ENCODE measurements at places on chromosomes 1 and 21.

- DNase-seq, result no peak
These were observed 75.0 kb upstream of the C8B start for GRCh38 chr1:57040811-57041210.

DNA sequence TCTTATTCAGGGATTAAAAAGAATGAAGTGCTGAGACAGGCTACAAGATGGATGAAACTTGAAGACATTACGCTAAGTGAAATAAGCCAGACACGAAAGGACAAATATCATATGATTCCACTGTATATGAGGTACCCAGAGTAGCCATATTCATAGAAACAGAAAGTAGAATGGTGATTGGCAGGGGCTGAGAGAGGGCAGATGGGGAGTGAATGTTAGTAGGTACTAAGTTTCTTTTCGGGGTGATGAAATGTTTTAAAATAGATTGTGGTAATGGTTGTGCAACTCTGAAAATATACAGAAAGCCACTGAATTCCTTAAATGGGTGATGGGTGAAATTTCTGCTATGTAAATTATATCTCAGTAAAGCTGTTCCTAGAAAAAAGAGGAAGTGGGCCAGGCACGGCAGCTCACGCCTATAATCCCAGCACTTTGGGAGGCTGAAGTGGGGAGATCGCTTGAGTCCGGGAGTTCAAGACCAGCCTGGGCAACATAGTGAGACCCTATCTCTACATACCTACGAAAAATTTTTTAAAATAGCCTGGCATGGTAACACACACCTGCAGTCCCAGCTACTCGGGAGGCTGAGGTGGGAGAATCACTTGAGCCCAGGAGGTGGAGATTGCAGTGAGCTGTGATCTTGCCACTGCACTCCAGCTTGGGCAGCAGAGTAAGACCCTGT, 15.9 kb downstream of the SLC27A3 start:
- DNase-seq, result peak; percentile 98

DNA sequence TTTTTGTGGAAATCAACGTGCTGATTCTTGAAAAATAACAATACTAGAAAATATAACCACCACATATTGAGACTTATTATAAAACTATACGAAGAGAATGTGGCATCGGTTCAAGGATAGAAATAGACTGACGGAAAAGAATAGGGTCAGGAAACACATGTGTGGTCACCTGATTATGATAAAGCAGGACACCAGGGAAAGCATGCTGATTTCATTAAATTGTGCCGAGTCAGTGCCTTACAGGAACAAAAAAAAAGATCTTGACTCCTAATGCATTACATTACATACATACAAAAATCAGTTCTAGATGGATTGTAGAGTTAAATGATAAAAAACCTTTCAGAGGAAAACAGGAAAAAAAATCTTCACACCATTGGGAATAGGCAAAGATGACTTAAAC, 43.5 kb upstream of the SERPINC1 start:
- DNase-seq, result peak; percentile 31

- peak; percentile 55 for DNase-seq
These were observed 1.5 kb downstream of the CSDE1 start for GRCh38 chr1:114756009-114756892.

GRCh38 chr1:57857809-57858208, 433.9 kb upstream of the DAB1 start:
- no peak for DNase-seq

GRCh38 chr21:35482933-35483662, 434.0 kb upstream of the RUNX1 start:
- DNase-seq, result no peak

DNA sequence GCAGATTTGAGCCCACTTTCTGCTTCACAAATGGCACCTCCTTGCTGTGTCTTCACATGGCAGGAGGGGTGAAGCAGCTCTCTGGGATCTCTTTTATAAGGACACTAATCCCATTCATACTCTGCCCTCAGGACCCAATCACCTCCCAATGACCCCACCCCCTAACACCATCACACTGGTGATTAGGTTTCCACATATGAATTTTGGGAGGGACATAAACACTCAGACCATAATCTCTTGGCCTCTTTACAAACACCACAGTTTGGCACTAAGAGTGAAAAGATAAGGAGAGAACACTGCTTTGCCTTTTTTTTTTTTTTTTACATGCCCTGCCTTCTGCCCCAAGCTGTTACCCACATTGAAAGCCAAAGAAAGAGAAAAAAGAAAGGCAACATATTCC, 166.2 kb upstream of the NFIA start:
- no peak for DNase-seq

- no peak for DNase-seq
These were observed 16.5 kb upstream of the ASAP3 start for GRCh38 chr1:23500466-23500865.

DNA sequence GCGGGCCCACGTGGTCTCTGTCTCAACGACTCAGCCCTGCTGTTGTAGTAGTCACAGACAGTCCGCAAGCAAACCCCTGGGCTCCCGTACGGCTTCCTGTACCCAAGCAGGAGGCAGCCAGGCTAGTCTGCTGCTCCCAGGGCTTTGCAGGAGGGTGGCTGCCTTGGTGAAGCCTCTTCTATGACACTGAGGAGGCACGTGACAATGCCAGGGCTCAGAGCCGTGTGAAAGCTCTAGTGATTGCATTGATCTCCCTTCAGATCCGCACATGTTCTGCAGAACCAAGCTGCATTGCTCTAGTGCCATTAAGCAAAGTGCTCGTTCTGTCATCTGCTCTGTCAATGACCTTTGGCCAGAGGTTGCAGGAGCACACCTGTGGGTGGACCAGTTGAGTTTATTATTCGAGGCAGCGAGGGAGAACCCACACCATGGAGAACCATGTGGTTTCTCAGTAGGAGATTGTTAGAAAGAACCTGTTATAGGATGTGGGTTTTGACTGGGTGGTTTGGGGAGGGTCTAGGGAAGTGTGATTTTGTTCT, 18.0 kb downstream of the UMODL1 start:
- no peak for DNase-seq

GRCh38 chr1:87074001-87074795, 159.8 kb downstream of the HS2ST1 start:
- no peak for DNase-seq

DNA sequence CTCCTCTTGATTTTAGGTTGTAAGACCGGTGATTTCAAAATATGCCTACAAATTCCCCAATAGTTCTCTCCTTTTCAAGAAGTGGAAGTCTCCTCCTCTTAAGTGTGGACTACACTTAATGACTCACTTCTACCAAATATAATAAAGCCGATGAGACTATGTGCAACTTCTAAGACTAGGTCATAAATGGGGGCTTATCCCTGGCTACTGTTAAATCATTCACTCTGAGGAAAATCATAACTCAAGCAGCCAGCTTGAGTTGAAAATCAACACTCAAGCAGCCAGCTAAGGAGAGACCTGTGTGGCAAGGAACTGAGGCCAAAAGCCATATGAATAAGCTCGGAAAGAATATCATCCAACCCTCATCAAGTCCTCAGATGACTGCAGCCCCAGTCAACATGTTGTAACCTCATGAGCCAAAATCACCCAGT, 49.6 kb upstream of the PSMG1 start:
- peak; percentile 65 for DNase-seq

GRCh38 chr1:185632659-185633423, 101.3 kb upstream of the HMCN1 start:
- DNase-seq, result peak; percentile 82

DNA sequence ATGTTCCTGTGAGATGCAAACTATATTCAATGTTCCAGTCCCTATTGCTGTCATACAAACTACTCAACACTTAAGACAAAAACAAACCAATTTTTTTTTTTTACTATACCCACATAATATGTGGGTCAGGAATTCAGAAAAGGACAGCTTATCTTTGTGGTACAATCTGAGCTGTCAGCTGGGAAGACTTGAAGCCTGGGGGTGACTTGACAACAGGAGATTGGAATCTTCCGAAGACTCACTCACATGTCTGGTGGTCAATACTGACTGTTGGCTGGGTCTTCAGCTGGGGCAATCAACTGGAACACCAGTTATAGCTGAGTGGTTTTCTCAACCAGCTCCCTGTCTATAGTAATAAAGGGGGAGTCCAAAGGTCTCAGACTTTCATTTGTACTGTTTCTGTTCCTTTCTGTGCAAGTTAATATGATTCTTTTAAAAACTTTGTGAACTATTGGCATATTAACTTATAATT, 81.7 kb upstream of the ATP1B1 start:
- no peak for DNase-seq

DNA sequence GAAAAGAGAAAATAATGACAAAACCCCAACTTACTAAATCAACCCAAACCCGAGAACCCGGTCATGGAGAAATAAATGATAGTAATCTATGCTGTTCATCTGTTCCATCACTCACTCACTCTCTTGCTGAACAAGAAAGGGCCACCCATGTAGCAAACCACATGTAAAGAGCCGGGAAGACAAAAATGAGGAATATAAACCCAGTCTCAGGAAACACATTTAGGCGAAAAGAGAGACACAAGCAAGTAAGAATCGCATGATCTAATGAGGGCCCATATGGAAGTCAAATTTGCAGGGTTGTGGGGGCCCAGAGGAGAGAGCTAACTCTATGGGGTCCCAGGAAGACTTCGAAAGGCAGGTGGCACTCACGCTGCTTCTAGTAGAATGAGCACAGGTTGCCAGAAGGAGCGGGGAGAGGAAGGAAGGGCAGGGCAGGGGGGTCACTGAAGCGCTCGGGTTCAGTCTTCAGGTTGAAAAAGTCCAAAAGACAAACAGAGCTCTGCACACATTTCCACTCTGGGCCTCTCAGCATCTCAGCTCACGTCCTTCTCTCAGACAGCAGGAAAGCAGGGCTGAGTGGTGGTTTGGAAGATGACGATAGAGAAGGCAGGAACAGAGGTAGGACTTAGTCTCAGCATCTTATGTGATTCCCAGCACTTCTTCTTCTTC, 142.9 kb upstream of the KRTAP19-8 start:
- no peak for DNase-seq

DNA sequence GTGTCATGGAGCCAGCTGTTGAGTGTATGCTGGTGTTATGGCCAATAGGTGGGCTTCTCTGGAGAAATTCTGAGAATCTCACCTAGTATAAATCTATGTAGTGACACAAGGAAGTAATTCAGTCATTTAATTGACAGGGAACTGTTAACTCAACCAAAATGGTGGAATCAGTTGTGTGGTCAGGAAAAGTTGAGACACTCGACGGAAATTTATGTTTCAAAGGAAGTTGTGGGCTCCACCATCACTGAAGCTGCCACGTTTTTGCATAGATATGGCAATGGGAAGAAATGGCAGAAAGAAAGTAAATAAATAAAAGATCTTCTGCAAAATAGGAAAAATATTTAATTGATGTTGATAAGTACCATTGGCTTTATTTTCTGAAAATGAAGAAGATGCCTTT, 84.5 kb downstream of the ATP6V1G3 start:
- no peak for DNase-seq

DNA sequence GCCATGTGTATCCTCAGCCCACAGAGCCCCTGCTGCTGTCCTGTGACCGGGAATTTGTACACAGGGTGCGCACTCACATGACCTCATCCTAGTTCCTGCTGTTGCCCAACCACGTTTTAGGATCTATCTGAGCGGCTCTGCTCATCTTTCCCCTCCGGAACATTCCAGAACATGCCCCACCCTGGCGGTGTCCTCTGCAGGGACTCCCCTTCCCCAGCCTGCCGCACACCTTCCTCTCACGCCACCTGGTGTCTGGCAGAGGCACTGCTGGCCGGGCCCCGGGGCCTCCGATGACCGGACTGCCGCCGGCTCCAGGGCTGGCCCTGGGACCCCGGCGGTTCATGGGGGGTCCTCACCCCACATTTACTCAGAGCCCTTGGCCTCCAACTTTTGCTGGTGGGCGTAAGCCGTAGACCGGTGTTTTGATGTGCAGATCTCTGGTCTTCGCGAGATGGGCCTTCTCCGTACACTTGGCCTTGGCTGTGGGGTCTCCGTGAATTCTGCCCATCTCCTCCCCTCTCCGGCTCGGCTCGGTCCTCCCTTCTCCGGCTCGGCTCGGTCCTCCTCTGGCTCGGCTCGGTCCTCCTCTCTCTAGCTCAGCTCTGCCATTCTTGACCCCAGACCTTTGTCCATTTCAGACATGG, 29.5 kb downstream of the ARHGEF16 start:
- DNase-seq, result peak; percentile 23

DNA sequence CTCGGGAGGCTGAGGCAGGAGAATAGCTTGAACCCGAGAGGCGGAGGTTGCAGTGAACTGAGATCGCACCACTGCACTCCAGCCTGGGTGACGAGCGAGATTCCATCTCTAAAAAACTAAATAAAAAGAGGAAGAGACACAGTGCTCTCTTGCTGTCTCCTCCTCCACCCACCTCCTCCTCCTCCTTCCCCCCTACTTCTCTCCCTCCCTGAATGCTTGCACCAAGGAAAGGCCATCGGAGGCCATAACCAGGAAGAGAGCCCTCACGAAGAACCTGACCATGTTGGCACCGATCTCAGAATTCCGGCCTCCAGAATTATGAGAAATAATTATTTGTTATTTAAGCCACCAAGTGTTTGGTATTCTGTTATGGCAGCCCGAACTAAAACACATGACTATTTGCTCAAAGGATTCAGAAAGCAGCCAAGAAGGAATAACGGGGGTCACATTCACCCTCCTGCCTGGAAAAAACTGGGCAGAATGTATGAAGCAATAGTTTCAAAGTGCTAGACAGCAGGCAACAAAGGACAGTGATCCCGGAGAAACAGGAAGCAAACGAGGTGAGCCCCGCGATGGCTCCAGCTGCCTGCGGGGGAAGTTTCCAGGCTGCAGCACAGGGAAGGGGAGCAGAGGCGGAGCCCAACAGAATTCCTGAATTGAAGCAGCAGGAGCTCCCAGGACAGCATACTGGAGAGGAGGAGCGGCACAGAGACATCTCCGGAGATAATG, 35.8 kb downstream of the LDLRAD1 start:
- DNase-seq, result peak; percentile 30

DNA sequence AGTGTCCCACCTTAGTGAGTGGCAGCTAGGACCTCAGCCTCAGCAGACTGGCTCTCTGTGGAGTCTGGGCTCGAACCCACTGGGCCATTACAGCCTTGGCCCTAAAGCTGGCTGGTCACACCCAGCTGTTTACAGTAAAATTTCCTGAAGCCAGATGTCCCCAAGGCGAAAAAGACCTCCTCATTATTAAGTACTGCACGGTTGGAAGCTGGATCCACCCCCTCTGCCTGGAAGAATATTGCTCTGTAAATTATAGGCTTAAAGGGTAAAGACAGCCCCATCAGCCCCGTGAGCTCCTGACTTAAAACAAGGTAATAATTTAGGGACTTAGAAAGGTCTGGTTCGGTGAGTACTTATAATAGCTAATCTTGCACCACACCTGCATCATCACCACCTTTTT, 30.3 kb upstream of the TMEM51 start:
- no peak for DNase-seq

- peak; percentile 54 for DNase-seq
These were observed 5.5 kb downstream of the PTPN7 start for GRCh38 chr1:202154766-202155477.

All from inflammatory macrophage treated with lipopolysaccharide for 4 hours (primary cell).